ENCODE measurements at places on chromosomes 6 and 20.

DNA sequence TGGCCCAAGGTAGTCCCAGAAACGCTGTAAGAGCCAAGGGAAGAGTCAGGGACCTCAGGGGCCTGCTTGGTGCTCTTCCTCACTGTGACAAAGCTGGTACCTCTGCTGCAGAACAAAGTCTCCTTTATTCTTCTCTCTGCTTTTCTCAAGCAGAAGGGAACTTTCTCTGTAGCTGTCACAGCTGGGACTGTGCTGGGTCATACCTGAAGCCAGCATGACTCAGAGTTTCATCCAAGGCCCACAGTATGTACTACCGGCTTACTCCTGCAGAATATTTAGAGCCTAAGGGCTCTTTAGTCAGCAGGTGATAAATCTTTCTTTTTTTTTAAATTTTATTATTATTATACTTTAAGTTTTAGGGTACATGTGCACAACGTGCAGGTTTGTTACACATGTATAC is 183.2 kb downstream of the TINAG start:
- no peak for ATAC-seq

DNA sequence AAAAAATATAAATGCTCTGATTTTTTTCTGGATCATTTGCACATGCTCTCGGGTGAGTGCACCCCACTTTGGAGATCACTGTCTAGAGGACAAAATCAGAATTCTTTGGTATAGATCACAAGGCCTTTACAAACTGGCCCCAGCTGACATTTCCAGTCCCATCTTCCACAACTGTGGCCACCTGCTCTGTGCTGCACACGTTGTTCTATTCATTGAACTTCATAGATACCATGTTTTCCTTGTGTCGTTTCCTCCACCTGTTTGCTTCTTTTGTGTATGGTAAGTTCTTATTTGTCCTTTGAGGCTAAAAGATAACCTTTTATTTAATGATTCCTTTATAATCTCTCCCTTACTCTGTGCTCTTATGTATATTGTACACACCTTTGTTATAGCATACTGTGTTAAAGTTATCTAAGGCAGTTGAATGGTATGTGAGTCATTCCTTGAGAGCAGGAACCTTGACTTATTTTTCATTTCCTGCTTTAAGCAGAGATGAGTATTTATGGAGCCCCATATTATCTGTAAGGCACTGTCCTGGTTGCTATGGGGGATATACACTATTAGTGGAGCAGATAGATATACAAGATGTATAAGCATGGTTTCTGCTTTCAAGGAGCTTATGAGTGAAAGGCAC is 12.0 kb upstream of the SLC17A5 start:
- peak; percentile 86 for ATAC-seq

- ATAC-seq = peak; percentile 82
Measured at GRCh38 chr6:53986165-53986720, 125.0 kb upstream of the MLIP start.

DNA sequence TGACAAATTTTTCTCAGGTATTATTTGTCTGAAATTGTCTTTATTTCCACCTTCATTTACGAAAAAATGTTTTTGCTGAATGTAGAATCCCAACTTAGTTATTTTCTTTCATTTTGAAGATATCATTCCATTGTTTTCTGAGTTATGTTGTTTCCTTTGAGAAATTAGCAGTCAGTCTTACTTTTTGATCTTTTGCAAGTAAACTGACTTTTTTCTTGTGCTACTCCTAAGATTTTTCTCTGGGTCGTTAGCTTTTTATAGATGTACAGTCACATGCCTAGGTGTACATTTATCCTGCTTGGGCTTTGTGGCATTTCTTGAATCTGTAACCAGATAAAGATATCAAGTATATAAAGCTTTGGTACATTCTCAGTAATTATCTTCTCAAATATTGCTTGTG is 29.6 kb upstream of the ASIP start:
- no peak for ATAC-seq

DNA sequence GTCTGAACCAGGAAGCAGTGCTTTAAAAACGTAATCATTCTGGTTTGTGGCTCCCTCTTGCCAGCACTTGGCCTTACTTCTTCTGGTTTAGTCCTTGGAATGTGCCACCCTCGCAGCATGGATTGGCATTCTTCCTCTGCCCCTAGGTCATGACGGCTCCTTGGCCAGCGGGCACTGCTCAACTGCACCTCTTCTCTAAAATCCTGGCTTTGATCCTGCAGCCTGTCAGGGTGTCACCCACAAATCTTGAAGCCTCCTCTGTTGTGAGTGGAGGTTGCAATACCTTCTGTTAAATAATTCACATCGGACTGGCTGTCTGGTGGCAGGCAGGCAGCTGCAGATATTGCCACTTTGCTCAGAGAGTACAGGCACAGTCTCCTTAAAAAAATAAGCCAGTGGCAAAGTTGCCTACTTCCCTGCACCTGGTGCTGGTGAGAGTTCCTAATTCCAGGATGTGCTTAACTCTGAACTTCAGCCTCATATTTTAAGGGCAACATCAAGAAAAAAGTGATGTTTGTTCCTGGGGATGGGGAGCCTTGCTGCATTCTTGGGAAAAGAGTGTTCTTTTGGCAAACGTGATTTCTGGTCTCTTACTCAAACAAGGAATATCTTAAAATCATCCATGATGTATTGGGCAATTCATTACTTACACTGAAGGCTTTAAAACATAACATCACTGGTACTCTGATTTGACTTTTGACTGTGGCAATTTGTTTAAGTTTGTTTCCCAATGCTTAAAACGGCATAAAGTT is 179.8 kb downstream of the FOXA2 start:
- no peak for ATAC-seq

GRCh38 chr6:120357447-120357846 is 976.8 kb downstream of the TBC1D32 start:
- ATAC-seq = peak; percentile 88

- no peak for ATAC-seq
Measured at GRCh38 chr20:19644085-19644484, 114.0 kb upstream of the RIN2 start.

- no peak for ATAC-seq
Measured at GRCh38 chr20:45020236-45020886, 54.0 kb downstream of the STK4 start.

GRCh38 chr20:2775139-2775538 is 25.3 kb downstream of the CPXM1 start:
- no peak for ATAC-seq

GRCh38 chr6:136669299-136669699 is 119.1 kb upstream of the MAP7 start:
- ATAC-seq = peak; percentile 74

- peak; percentile 14 for ATAC-seq
Measured at GRCh38 chr6:31723245-31723979, at the start of gene MPIG6B. Gene MPIG6B, plus strand, starts transcription at chr6:31723373. Its CDS starts 11 bp downstream, at chr6:31723384.

DNA sequence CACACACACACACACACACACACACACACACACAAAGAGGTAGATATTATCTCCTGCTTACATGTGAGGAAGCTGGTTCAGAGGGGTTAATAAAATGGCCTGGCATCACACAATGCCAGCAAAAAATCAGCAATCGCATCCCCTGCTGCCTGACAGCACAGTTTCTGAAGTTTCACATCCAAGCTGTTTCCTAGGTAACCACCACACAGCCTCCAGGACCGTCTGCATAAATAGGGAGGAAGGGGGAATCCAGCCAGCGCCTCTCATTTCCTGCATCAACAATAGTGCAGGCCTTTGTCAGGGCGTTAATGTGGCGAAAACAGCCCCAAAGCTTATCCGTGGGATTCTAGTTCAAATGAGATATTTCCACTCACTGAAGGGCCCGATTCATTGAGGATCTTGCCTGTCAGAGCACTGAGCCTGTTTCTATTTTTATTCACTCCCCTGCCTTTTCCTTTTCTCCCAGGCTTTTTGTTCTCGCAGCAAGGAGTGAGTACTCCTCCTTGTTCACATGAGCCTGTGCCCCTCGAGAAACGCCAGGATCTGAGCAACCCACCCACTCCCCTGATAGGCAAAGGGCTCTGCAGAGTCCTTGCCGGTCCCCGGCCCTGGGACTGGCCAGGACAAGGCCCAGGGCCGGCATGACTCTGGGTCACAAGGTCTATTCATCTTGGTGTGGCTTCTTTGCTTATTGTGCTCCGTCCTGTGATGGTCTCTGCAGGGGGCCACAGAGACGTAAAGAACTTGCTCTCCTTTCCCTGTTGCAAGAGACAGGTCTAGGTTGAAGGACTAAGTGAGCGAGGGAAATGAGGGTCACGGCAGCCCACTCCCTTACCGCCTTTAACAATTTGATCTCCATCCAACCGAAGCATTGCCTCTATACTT is 32.7 kb downstream of the TUBB2B start:
- ATAC-seq = peak; percentile 73

DNA sequence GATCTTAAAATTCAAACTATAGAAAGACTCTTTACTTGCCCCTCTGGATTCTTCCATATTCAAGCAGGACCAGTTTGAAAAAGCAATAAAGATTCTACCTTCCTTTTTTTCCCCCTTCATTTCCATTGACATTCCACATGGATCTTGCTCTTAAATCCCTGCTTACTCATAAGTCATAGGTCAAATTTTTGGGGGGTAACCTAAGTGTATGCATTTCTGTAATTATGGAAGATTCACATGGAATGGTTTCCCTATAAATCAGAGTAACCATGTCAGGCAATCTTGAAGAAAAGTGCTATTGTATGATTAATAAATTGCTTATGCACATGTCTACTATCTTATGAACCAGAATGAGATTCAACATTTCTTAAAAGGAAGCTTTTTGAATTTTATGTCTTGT is 551.0 kb downstream of the HAO1 start:
- ATAC-seq = no peak

- ATAC-seq = no peak
Measured at GRCh38 chr20:36399969-36400545, 93.9 kb downstream of the DLGAP4 start.

- ATAC-seq = no peak
Measured at GRCh38 chr20:14477125-14477524, 139.7 kb upstream of the FLRT3 start.

- ATAC-seq = no peak
Measured at GRCh38 chr6:20182926-20183521, 29.2 kb downstream of the MBOAT1 start.

- peak; percentile 68 for ATAC-seq
Measured at GRCh38 chr6:35016502-35017321, 124.4 kb downstream of the TCP11 start.

- no peak for ATAC-seq
Measured at GRCh38 chr6:123587838-123588545, 48.8 kb downstream of the TRDN start.

DNA sequence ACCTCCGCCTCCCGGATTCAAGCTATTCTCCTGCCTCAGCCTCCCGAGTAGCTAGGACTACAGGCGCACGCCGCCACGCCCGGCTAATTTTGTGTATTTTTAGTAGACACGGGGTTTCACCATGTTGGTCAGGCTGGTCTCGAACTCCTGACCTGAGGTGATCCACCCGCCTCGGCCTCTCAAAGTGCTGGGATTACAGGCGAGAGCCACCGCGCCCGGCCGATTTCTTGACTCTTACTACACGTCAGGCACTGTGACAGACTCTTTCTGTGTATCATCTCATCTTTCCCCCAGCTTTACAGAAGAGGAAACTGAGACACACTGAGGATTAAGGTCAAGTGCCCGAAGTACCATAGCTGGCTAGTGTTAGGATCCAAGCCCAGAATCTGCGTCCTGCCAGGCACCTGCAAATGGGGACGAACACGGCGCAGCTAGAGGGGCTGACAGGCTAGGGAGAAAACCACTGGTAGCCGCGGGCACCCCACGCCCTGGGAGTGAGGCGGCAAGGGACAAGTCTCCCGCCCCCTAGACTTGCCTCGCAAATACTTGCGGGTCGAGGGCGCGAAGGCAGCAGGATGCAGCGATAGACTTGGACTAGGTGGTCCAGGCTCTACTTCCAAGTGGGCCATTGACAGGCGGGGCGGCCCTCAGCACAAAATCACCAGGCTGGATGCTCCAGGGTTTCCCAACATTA is 1.1 kb upstream of the TAF8 start:
- ATAC-seq = no peak

GRCh38 chr6:158174514-158174913 is 6.4 kb downstream of the GTF2H5 start:
- ATAC-seq = peak; percentile 82

DNA sequence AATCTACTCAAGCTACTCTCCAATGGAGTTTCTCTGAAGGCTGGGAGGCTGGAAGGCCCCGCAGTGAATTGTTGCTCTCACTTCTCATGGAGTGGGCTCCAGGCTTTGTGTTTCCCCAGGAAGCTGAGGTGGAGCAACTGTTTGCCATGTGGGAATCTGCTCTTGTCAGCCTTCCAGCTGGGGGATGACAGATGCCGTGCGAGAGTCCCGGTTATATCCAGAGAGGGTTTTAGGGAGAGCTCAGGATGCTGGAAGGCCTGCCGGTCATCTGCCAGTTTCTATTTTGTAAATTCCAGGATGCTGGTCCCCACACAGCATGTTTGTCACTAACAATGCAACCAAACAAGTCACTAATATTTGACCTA is 98.2 kb upstream of the NAA20 start:
- ATAC-seq = no peak

- ATAC-seq = no peak
Measured at GRCh38 chr6:155263373-155264063, at the start of gene CLDN20. Gene CLDN20, plus strand, starts transcription at chr6:155264013. Its CDS starts 11,707 bp downstream, at chr6:155275720.

DNA sequence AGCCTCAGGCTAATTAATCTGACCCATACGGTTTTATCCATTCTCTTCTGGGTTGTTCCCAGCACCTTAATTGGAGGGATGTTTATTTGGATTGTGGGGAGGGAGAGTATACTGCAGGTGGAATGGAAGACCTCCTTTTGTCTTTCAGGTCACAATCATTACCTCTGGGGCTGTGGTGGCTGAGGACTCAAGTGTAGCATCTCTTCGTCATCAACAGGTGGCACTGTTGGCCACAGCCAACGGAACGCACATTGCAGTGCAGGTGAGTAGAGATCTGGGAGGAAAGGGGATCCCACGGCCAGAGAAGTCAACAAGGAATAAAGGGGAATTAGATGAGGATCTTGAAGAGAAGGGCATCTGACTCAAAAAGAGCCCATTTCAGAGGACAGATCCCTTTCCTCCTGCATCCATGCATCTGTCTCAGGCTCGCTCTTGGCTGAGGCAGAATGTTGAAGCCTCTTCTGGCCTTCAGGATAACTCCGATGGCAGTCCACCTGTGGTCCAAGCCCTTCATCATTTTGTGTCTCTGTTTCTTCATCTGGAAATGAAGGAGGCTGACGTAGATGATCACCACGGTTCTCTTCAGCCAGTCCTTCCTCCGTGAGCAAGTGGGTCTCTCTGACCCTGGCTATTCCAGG is 3.2 kb upstream of the DEF6 start:
- peak; percentile 82 for ATAC-seq
